ENCODE measurements at places on chromosomes 11 and 22.

GRCh38 chr11:47099214-47099917 lies 77.3 kb downstream of the ARFGAP2 start:
- no peak for DNase-seq

- DNase-seq, result no peak
These were observed 22.6 kb downstream of the AMPD3 start for GRCh38 chr11:10477690-10478046.

- DNase-seq, result peak; percentile 10
These were observed 57.5 kb downstream of the GRK3 start for GRCh38 chr22:25621986-25622385.

GRCh38 chr11:62865635-62866034 lies 15.1 kb upstream of the SLC3A2 start:
- no peak for DNase-seq

DNA sequence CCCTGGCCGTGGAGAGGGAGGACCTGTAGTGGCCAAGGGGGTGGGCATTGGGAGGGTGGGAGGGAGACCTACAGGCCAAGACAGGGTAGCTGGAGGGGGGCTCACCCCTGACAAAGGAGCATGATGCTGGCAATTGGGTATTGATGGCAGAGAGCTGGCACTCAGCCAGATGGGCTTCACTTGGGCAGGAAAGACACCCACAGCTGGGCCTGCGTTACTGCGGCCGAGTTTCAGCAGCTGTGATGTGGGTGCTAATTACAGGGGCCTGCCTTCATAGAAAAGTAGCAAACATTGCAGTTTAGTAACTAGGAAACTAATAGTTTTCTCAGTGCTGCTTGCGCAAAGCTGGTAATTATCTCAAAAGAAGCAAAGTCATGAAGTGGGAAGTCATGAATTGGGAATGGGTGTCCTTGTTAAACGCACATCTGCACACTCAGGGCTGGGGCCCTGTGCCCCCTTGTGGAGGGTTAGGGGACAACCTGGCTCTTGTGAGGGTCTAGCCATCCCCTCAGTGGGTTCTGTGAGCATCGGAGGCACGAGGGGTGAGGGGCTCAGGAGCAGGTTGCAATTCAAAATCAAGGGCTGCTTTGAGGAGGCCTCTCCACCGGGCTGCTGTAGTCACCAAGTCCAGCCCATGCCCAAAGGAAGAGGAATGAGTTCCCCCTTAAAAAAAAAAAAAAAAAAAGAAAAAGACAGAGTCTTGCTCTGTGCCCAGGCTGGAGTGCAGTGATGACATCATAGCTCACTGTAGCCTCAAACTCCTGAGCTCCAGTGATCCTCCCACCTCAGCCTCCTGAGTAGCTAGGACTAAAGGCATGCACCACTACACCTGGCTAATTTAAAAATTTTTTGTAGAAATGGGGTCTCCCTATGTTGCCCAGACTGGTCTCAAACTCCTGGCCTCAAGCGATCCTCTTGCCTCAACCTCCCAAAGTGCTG lies 24.4 kb upstream of the TXNRD2 start:
- DNase-seq, result no peak

GRCh38 chr11:30488304-30488998 lies 97.7 kb downstream of the MPPED2 start:
- peak; percentile 57 for DNase-seq

GRCh38 chr11:121494355-121495099 lies 41.8 kb upstream of the SORL1-AS1 start:
- DNase-seq, result no peak

DNA sequence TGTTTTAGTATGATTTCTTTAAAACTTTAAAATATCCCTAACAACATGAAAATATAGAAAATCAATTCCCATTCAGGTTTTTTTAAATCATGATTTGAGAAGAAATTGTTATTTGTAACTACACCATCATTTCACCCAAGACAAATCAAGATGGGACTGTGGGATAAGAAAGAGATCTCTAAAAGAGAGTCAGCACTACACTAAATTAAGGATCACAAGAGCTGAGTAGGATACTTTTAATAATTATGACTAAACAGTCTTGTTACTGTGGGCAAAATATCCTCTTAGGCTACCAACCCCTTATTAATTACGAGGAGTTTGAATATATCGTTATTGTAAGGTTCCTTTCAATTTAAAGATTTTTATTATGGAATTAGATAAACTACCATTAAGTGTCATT lies 3.0 kb downstream of the GAS2 start:
- DNase-seq, result no peak

GRCh38 chr22:50112151-50113118 lies 22.6 kb downstream of the MOV10L1 start:
- DNase-seq, result peak; percentile 52

DNA sequence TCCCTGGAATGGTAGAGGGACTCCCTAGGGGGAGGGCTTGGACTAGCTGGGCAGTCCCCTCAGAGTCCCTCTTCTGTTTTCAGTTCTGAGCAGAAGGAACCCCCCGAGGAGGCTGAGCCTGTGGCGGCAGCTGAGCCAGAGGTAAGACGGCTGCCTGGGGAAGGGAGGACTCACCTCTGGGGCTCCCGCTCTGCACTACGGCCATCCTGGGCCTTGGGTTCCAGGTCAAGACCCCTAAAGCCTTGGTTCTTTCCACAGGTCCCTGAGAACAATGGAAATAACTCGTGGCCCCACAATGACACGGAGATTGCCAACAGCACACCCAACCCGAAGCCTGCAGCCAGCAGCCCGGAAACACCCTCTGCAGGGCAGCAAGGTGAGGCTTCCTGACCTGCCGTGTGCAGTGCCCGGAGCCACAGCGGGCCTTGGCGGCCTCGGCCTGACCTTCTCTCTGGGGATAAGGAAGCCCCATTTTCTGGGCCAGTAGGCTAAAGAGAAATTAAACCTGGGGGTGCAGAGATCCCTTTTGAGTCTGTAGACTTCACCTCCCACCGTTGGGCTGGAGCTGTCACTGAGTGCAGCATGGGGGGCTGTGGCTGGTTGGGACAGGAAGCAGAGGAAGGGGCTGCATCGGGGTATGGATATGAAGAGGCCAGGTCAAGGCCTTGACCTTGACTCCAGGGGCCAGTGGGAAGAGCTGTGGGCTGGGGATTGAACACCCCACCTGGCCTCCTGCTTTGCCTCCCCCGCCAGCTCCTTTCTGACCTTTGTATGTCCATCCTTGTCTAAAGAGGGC lies 15.0 kb downstream of the INCENP start:
- DNase-seq, result no peak

GRCh38 chr11:12526789-12527188 lies 147.4 kb upstream of the TEAD1 start:
- peak; percentile 42 for DNase-seq

DNA sequence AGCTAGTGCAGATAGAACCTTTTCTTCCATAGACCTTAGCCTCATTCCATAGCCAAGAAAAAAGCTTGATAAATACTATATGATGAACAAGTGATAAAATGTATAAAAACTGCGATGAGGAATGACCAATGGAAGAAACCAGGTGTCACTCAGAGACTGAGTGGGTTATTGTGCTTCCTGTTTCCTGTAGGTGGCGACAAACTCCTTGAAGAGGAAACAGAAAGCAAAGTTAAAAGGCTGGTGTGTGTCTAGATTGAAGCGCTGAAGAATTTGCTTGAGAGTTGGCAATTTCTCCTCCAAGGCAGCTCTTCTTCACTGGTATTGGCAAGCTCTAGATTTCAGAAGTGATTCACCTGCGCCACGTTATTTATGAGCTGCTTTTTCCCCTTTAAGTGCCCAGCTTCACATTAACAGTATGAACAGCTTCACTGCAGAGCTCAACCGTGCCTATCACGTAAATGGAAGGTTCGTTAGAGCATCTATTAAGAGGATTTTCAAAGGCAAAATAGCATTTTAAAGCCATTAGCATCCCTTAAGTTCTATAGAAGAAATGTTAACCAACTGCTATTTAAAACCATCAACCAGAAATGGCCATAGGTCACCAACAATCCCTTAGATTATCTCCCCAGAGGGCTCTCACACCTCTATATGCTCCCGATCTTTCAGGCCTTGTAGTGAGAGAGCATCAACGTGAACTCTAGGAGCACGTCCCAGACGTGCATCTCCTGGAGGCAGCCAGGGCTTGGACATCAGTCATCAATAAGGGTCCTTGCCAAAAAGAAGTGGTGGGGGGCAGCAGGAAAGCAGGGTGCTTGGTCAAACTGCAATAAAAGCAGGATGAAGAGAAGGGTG lies 179.4 kb downstream of the CADM1 start:
- DNase-seq, result no peak

DNA sequence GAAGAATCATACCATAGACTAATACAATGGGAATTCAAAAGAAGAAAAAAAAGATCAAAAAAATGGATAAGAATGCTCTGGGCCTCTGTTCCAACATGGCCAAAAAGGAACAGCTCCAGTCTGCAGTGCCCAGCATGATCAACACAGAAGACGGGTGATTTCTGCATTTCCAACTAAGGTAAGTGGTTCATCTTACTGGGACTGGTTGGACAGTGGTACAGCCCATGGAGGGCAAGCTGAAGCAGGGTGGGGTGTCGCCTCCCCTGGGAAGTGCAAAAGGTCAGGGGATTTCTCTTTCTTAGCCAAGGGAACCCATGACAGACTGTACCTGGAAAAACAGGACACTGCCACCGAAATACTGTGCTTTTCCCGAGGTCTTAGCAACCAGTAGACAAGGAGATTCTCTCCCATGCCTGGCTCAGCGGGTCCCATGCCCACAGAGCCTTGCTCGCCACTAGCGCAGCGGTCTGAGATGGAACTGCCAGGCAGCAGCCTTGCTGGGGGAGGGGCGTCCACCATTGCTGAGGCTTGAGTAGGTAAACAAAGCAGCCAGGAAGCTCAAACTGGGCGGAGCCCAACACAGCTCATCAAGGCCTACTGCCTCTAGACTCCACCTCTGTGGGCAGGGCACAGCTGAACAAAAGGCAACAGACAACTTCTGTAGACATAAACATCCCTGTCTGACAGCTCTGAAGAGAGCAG lies 428.4 kb downstream of the MN1 start:
- no peak for DNase-seq

- DNase-seq, result peak; percentile 58
These were observed 337.2 kb upstream of the DDI1 start for GRCh38 chr11:103699216-103699615.

DNA sequence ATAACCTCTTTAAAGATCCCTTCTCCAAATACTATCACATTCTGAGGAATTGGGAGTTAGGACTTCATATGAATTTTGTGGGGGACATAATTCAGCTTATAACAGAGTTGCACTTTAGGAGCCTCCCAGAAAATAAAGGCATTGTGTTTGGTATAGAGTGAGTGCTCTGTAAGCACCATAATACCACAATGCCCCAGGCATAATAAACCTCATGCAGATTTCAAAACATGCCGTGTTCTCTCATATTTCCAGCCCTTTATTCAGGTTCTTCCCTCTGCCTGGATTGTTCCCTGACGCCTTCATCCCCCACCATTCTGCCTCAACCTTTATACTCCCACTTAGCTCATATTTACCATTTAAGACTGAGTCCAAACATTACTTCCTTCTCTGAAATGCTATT lies 398.8 kb upstream of the FAT3 start:
- no peak for DNase-seq

DNA sequence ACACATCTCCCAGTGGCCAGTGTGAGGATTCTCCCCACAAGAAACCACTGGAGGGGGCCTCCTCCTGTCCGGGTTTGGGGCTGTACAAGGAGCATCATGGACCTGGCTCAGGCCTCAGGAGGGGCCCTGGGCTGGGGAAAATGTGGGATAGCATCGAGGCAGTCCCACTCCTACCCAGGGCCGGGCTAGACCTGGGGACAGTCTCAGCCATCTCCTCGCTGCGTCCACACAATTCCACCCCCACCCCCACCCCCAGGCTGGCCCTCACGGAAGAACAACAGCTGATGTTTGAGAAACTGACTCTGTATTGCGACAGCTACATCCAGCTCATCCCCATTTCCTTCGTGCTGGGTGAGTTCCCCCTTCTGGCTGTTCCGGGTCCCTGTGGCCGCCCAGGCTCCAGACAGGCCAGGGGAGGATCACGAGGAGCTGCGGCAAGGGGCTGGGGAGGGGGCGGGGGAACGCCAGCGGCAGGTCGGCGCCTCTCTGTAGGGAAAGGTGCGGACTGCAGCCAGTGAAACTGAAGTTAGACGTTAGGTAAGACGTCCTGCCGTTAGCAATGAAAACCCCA lies 4.8 kb downstream of the BEST1 start:
- DNase-seq, result peak; percentile 57

- DNase-seq, result no peak
These were observed 31.1 kb upstream of the ARHGAP32 start for GRCh38 chr11:129223260-129223659.

DNA sequence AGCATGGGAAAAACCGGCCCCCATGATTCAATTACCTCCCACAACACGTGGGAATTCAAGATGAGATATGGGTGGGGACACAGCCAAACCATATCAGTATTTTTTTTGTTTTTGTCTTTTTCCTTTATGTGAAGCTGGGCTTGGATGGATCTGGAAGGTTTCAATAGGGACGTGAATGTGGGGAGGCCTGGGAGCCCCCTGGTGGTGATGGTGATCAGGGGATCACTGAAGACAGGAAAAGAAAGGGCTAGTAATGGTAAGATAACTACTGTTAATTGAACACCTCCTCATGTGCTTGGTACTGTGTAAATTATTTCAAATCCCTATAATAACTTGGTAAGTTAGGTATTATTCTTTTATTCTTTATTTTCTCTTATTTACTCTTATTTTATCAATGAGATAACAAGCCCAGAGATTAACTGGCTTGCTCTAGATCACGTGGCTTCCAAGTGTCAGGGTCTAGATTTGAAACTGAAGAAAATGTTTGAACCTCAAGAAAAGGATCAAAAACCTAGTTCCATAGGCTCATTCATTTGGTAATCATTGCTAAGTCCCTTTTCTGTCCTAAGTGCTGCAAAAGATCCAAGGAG lies 364.2 kb downstream of the TENM4 start:
- no peak for DNase-seq

- no peak for DNase-seq
These were observed 112.0 kb upstream of the DDI1 start for GRCh38 chr11:103924166-103925013.

- no peak for DNase-seq
These were observed 33.6 kb upstream of the FNBP4 start for GRCh38 chr11:47800759-47801158.

DNA sequence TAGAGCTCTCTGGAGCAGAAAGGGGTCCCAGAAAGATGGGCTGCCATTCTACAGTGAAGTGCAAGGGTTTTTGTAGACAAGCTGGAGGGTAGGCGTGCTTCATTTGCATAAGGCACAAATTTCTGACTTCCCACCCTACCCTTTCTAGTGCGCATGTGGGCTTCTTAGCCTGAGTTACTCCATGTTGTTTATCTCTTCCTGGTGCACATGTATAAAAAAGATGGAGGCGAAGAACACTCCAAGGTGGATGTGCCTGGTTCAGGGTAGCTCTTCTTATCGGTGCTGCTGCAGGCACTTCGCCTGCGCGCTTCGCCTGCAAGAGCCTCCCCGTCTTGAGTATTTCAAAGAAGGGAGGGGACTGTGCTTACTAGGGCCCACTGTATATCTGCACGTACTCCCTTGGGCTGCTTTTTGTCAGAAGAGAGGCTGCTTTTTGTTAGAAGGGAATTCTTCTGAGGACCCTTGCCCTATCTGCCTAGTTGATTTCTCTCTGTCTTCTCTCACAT lies 1047.3 kb upstream of the CNTN5 start:
- DNase-seq, result no peak

GRCh38 chr11:128532572-128533091 lies 54.7 kb downstream of the ETS1 start:
- no peak for DNase-seq

Data from fibroblast of skin of left biceps (primary cell).